ENCODE measurements at places on chromosomes 16 and 17.

GRCh38 chr17:28957277-28957991, 6.1 kb upstream of the PHF12 start:
- no peak for DNase-seq

- DNase-seq, result no peak
Observed at GRCh38 chr17:46001390-46002310, 2.6 kb downstream of the STH start.

DNA sequence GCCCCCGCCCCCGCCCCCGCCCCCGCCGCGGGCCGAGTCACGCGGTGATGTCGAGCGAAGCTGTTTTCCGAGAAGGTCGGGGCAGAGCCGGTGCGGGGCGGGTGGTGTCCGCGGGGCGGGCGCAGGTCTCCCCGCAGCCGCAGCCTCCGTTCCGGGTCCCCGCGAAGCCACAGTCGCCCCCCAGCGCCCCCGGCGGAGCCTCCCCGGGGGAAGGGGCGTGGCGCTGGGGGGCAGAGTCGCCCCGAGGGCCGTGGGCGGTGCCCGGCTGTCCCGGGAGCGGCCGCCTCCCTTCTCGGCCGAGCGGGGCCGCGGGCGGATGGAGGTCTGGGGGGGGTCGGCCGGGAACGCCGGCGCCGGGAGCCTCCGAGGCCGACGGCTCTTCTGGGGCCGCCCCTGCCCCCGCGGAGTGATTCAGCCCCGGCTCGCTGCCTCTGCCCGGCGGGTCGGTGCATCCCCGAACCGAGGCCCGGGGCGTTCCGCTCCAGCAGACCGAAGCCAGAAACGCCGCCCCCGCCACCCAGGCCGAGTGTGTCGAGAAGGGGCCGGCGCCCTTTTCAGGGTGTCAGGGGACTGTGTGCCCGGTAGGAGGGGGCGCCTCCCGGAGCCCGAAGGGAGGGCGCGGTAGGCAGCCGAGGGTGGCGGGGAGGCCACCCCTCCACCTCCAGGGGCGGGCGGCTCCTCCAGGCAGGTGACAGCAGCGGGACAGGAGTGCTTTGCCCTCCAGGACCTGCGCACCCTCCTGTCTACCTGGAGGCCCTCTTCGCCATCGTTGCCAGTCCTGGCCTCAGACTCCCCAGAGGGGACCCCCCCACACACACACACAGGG, 1.7 kb downstream of the METRNL start:
- peak; percentile 74 for DNase-seq

DNA sequence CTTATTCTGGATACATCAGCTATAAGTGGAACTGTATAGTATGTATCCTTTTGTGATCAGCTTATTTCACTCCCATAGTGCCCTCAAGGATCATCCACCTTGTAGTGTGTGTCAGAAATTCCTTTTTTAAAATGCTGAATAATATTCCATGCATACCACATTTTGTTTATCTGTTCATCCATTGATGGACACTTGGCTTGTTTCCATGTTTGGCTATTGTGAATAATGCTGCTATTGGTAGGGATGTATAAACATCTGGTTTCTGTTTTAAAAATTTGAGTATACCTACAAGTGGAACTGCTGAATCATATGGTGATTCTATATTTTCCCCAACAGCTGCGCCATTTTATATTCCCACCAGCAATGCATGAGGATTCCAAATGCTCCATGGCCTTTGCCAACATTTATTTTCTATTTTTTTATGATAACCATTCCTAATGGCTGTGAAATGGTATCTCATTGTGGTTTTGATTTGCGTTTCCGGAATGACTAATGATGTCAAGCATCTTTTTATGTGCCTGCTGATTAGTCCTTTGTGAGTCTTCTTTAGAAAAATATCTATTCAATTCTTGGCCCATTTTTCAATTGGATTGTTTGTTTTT, 11.6 kb downstream of the RCVRN start:
- peak; percentile 47 for DNase-seq

- peak; percentile 44 for DNase-seq
Observed at GRCh38 chr17:48767263-48767774, 38.8 kb upstream of the HOXB13 start.
